ENCODE measurements at places on chromosomes 2 and 18.

GRCh38 chr2:25030702-25031101 lies 11.2 kb upstream of the EFR3B start:
- no peak for DNase-seq

DNA sequence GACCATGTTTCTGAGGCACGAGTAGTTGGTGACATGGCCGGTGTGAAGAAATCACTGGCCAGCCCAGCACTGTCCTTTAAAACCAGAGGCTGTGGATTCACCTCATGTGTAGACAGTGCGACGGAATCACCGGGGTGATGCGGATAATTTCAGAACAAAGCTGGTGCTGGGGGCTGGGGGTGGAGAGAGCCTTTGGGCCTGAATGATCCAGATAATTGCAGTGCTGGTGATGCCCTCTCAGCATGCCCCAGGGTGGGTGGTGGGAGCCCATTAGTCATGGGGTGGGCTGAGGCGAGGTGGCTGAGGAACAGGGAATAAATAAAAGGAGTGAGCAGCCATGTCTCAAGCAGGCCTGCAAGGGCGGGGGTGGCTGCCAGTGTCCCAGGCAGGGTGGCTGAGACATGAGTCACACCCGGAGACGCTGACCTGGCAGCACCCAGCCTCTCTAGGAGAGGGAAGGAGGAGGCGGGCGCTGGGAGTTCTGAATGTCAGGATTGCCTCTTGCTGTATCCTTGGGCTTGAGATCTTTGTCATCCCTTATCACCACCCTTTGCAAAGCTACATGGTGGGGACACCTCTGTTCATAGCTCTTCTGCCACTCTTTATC lies 151.1 kb upstream of the MSH6 start:
- DNase-seq, result no peak

DNA sequence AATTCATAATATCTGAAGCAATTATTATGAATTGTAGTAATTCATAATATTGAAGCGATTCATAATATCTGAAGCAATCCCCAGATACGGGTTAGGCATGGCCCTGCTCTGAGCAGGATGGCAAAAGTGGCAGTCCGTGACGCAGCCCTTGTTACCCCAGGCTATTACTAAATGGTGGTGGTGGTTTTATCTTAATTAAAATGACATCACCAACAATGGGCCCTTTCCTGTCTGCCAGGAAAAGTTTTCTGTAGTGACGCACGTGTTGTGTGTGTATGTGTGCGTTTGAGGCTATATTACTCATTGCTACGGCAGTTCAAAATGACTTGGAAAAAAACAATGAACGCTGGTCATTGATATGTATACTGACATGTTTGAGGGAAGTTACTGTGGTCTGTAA lies 10.6 kb upstream of the MOCOS start:
- DNase-seq, result no peak

DNA sequence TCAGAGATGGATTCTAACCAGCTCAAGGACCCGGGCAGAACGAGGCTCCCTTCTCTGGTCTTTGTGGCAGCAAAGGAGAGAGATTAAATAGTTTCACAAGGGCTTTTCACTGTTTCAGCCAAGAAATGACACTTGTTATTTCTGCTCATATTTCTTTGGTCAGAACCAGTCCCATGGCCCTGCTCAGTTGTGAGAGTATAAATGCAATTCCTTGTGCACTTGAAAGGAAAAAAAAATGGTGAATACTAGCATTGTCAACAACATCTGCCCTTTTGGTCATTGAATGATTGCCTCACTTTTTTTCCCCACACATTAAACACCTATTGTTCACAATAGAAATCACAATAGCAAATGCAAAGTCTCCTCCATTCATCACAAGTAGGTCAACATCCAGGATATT lies 104.4 kb downstream of the RDH14 start:
- DNase-seq, result no peak

- DNase-seq, result no peak
Measured at GRCh38 chr18:72922895-72923294, 55.1 kb upstream of the NETO1 start.

DNA sequence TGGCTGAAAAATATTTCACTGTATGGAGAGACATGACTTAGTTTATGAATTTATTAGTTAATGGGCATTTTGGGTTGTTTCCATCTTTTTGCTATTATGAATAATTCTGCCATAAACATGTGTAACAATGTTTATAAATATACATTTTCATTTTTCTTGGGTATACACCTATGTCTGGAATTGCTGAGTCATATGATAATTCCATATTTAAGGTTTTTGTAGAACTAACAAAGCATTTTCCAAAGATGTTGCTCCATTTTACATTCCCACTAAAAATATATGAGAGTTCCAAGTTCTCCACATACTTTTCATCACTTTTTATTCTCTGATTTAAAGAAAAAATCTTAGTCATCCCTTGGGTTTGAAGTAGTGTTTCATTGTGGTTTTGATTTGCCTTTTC lies 108.8 kb upstream of the LRRTM4 start:
- DNase-seq, result no peak

GRCh38 chr2:105712981-105713596 lies 31.6 kb upstream of the NCK2 start:
- no peak for DNase-seq

DNA sequence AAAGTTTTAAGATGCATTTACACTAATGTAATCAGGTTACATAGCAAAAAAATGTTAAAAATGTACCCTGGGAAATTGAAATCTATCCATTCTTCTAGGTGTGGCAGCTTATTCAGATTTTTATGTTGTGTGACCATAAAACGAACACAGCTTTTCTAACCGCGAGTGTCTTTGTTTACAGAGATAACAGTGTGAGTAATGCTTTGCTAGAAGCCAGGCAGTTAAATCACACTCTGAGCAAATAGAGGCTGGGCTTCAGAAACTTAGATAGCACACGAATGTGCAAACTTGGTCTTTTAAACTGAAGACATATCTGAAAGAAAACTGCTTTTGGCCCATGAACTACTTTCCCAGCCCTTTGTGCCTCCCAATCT lies 116.1 kb downstream of the SPTBN1 start:
- no peak for DNase-seq

DNA sequence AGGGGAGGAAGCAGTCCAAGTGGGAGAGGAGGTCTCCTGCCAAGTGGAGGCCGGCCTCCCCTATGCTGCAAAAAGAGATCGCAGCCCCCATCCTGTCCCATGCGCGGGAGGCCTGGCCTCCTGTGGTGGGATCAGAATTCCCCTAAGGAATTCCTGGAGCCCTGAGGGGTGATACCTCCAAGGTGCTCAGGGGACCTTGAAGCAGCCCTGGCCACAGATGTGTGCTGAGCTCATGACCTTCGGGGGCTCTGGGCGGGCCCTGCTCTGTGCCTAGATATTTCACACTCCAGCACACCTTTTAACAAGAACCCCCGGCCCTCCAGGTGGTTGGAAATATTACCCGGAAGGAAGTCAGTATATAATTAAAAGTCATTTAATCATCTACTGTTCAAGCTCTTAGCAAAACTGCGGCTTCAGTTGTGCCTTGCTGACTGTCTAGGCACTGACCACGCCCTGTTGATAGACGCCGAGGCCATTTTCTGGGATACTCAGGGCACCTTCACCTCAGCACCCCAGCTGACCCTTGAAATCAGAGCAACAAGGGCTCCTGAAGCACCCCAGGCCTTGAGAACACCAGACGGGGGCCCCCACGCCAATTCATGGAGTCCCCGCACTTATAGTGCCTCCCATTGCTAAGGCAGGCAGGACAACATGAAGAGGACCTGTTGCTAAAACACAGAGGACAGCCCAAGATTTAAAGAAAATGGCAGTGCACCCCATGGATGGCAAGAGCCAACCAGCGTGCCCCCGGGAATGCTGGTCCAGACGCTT lies 119.1 kb downstream of the NDUFA10 start:
- no peak for DNase-seq

- no peak for DNase-seq
Measured at GRCh38 chr18:31170335-31170734, 7.7 kb upstream of the DSC1 start.

GRCh38 chr2:150075831-150076230 lies 411.6 kb downstream of the RND3 start:
- DNase-seq, result no peak

GRCh38 chr2:141035846-141036420 lies 1094.9 kb downstream of the LRP1B start:
- no peak for DNase-seq

- DNase-seq, result no peak
Measured at GRCh38 chr2:22110244-22110651, 986.5 kb downstream of the TDRD15 start.

- DNase-seq, result no peak
Measured at GRCh38 chr2:152339556-152340286, 4.7 kb downstream of the FMNL2 start.

DNA sequence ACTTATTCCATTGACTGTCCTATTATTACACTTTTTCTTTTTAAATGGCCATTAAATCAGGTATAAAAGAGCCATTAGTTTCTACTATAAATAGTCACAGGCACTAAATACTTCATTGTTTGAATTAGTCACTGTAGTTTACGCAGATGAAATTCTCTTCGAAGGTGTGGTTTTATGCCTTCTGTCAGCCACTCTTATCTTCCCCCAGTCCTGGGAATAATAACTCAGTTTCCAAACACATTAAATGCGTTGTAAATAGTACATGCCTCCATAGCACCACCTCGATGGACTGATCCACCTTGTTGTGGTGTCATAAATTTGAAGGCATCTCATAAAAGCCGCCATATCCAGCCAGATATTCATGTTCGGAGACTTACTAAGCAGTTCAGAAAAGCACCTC lies 72.1 kb upstream of the PARD3B start:
- DNase-seq, result no peak

DNA sequence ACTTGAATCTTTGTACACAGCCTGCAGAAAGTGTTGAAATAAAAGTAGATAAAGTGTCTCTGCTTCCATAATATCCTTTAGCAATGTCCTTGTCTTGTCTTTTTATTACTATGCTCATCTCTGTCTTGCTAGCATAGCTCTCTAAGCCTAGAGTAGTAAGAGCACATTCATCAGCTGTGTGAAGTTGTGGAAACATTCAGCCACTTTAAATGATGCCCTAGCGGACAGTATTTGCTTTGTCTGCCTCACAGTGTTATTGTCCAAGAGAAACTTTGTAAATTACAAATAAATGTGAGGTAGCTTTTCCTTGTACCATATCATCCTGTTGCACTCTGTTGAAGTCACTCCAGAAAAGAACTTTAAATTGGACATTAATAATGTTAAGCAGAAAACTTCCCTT lies 60.3 kb upstream of the TTC21B start:
- no peak for DNase-seq

- no peak for DNase-seq
Measured at GRCh38 chr2:43029186-43029585, 197.2 kb downstream of the ZFP36L2 start.

DNA sequence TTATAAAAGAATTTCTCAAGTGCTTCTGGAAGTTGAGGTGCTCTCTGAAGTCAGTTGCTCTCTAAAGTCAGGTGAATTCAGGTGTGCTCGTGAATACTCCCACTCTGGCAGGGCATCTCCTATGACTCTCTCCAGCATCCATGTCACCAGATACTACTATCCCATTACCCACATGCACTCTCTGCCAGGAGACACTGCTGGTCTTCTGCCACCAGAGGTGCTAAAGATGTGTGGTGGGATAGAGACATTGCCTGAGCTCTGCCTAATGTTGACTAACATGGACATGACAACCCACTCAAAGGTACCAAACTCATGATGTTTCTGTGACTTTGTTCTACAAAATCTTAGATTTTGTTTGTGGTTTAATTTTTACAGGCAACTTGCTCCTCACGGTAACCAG lies 106.4 kb upstream of the HNRNPA3 start:
- no peak for DNase-seq

GRCh38 chr2:239939736-239940483 lies 85.2 kb downstream of the NDUFA10 start:
- no peak for DNase-seq

DNA sequence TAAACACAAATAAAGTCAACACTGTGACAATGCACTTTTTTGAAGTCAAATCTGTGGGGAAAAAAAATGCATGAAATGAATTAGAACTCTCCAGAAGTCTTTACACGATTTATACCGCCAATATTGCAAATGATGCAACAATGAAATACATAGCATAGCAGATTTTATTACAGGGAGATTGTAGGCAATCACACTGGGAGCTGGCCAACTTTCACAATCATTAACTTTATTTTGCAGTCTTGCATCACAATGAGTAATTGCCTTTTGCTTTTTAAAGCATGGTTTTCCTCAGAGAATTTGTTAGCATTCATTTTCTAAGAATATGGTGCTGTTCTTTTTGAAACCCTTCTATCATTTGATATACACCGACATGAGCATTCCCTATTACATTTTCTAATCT lies 366.4 kb upstream of the FSIP2 start:
- DNase-seq, result no peak

GRCh38 chr2:196291426-196291825 lies 120.0 kb upstream of the STK17B start:
- DNase-seq, result no peak

DNA sequence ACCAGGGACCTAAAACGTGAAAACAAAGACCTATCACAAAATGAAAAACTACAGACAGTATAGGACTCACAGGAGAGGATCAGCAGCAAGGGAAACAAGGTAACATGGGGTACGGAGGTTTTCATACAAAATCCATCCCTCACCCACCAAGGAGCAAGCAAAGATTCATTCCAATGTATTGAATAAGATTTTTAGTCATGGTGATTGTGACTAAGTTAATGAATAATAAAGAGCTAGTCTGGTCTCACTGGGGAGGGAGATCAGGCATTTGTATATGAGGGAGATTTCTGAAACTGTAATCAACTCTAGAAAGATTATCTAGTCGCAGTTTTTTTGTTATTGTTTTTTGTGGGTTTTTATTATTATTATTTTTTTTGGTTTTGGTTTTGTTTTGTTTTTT lies 336.5 kb upstream of the MMADHC start:
- no peak for DNase-seq

DNA sequence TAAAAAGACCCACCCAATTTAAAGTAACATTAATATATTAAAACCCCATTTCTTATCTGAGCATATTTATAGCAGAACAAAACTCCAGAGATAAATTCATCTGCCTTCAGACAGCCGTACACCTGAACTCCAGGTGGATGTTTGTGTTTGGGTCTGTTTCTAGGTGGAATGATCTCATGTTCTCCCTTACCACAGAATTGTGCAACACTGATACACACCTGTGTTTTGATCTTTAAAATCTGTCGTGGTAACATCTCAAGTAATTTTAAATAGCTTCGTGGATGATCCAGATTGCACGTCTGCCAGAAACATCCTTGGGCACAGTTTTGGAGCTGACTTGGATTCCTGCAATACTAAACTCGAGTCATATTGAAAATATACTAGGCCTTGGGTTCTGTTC lies 207.5 kb upstream of the FOSL2 start:
- DNase-seq, result no peak

DNA sequence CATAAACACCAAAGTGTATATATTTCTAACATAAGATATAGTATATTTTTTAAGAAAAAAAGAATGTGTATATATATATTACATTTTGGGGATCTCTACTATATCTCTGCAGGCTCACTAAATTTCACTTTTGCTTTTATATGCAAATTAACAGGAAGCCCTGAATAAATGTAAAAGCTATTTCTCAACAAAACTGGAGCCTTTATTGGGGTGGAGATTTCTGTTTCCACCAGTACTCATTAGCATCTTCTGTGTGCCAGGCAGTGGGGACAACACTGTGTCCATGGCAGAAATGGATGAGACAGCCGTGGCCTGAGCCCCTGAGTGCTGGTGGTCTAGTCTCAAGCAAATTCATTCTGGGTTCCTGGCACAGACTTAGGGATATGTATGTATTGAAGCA lies 41.3 kb downstream of the C18orf63 start:
- DNase-seq, result no peak

- no peak for DNase-seq
Measured at GRCh38 chr2:85189606-85190270, 56.5 kb downstream of the TCF7L1 start.
